ENCODE measurements at places on chromosomes 7 and 10. TPM values are rescaled to one million over a fixed set of nuclear protein-coding genes. Genes with fewer than 3 reads are reported as not detected.

The MET gene
- not detected for polyA plus RNA-seq

The KCTD7 gene
- 11.0 TPM for polyA plus RNA-seq

The GRB10 gene
- 0.47 TPM for polyA plus RNA-seq

The HOXA6 gene
- not detected for polyA plus RNA-seq

The MRC1 gene
- not detected for polyA plus RNA-seq

The STEAP2 gene
- polyA plus RNA-seq, result not detected

The PLEKHS1 gene
- polyA plus RNA-seq, result not detected

The LRRC4 gene
- polyA plus RNA-seq, result 0.15 TPM

The GIMAP8 gene
- polyA plus RNA-seq, result 38.9 TPM

The PLXNA4 gene
- 0.27 TPM for polyA plus RNA-seq

The NPTX2 gene
- not detected for polyA plus RNA-seq

The ASL gene
- 5.2 TPM for polyA plus RNA-seq

The EBLN1 gene
- polyA plus RNA-seq, result not detected

The SNX10 gene
- polyA plus RNA-seq, result 13.5 TPM

The PDZD7 gene
- 0.39 TPM for polyA plus RNA-seq
